ENCODE measurements at places on chromosomes 1 and 21.

DNA sequence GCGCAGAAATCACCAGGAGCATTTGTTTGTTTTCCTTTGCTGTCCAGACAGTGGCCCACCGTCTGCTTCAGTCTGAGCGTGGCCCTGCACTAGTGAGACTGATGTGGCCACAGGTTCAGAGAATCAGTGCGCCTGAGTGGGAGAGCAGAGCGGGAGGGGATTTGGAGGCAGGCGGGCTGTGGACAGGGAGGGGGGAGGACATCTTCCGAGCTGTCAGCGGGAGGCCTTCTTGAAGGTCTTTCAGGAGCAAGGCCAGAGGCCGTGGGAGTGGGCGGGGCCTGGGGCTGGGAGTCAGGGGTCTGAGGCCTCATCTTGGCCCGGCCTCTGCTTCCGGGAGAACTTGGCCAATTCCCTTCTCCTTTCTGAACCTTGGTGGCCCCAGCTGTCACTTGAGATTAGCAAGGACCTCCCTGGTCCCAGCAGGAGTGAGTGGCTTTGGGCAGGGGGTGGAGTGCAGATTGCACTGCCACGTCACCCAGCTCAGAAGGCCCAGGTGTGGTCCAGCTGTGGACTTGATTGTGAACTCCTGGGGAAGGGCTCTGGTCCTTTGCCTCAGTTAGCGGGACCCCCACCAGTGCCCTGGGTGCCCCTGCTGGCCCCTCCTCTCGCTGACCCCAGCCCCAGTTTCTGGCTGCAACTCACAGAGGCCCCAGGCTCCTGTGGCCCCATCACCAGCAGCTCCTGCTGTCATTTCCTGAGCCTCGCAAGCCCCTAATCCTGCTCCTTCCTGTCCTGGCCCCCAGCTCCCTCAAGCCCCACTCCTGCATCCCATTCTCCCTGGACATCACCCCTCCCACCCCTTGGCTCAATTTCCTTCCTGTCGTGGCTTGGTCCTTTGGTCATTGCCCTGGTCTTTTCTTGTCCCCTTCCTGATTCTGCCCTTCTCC, 8.4 kb downstream of the TNFRSF1B start:
- no peak for DNase-seq

DNA sequence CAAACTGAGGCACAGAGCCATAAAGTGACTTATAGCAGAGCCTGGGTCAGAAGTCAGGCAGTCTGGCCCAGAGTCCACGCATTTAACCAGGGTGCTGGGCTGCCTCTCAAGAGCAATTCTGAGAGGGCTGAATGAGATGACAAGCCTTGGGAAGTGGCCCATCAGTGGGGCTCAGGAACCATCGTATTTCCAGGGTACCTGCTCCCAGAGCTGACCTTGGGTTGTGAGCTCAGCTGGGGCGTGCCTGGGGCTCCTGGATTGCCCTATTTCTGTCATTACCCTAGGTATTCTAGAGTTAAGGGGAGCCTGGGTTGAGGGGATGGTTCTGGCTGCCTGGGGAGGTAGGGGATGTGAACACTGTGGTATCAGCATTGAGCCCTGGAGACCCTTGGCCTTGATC, 49.4 kb downstream of the LGR6 start:
- DNase-seq: no peak

- no peak for DNase-seq
Observed at GRCh38 chr1:116024626-116025025, 48.3 kb downstream of the SLC22A15 start.

GRCh38 chr1:113197719-113198330, 124.8 kb downstream of the LRIG2 start:
- DNase-seq: no peak

DNA sequence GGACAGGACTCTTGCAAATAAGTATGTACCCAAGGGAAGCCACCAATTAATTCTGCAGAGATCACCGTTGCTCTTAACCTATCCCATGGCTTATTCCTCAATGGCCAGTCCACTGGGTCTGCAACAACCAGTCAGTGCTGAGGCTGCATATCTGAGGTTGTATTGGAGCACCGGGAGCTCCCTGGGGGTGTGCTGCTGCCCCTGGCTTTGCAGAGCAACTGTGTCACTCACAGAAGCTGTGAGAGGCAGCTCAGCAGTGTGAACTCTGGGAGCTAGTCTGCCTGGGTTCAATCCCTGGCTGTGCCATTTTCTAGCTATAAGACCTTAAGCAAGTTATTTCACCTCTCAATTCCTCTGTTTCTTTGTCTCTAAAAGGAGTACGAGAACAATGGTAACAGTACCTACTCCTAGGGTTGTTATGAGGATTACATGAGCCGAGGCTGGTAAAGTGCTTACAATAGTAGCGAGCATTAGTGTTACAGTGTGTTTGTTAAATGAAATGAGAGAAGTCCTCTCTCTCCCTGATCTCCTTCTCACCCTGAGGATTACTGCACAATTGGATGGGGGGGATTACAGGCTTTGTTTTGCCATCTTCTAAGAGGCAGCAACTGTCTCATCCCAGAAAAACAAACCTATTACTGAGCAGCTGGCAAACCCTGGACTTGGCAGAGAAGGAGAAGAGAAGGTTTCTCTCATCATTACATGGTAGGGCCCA, 3.6 kb downstream of the RXRG start:
- DNase-seq: no peak

DNA sequence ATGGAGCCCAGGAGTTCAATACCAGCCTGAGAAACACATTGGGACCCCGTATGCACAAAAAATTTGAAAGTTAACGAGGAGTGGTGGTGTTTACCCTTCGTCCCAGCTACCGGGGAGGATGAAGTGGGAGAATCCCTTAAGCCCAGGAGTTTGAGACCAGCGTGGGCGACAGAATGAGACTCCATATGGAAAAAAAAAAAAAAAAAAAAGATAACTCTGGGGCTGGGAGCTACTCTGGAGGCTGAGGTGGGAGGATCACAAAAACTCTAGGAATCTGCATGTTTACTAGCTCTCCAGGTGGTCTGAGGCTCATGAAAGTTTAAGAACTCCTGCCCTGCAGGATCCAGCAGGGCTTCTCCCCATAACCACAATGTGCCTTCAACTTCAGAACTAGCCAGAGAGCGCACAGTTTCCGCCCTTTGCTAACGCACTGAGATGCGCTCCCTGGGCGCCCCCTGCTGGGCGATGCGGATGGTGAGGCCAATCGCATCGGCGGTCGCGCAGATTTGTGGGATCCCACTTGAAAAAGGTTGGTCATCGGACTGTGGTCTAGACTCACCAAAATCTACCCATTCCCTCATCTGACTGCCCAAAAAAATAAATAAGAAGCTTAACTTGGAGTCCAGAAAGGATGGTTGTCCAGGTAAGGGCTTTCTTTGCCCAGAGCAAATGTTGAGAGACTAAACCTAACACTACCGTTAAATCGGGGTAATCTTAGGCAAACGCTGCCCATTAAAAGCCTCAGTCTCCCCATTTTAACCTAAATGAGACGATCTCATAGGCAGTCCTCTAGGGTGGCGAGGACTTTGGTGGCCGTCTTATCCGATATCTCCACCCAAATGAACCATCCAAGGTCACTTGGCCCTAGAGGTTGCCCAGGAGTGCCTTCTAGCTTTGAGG, 8.8 kb downstream of the ZNF683 start:
- DNase-seq: peak; percentile 72

DNA sequence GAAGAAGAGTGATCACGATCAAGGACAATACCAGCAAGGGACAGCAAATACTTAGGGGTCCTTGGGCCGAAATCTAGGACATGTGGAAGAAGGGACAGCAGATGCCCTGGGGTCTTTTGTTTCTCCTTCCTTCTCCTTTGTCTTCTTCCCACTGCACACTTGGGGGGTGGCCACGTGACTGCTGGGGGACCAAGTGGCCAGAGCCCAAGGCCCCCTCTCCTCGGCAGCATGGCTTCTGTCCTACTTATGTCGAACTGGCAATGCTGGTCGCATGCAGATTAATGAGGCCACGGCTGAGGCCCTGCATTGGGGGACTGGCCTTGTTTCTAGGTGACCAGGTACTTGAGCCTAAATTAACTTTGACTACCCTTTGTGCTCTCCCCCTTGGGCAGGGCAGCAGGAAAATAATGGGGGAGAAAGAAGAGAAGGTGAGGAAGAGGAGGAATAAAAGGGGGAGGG, 83.0 kb downstream of the GRIK3 start:
- DNase-seq: no peak

GRCh38 chr1:54425152-54425584, 19.0 kb upstream of the SSBP3 start:
- no peak for DNase-seq

- DNase-seq: no peak
Observed at GRCh38 chr21:43984905-43985689, 27.0 kb upstream of the TRAPPC10 start.

DNA sequence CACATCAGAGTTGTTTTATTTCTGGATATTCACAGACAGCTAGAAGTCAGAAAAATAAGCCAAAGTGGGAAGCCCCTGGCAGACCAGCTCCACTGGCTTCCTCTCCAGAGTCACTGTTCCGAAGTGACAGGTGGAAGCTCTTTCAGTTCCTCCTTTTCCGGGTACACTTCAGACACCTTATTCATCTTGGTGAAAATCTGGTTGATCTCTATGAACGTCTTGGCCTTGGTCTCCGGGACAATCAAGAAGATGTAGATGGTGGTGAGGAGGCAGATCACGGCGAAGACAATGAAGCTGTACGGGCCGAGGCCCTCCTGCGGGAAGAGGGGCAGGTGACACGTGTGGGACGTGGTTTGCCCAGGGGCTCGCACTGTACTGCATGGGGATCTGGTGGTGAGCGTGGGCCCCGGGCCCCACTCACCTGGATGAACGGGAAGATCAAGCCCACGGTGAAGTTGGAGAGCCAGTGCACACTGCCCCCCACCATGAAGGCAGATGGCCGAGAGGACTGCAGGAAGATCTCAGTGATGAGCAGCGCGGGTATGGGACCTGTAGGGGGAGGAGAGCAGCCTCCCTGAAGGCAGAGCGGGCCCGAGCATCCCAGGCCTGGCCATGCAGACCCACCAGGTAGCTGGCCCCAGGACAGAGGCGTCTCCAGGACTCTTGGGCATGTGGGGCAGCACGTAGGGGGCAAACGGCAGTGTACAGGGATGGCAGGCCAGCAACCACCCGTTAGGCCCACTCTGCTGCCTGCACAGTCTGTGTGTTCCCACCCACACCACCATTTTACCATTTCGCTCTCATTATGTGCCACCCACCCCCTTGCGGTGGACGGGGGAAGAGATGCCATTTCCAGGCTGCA, 11.5 kb upstream of the SLC2A7 start:
- DNase-seq: no peak

DNA sequence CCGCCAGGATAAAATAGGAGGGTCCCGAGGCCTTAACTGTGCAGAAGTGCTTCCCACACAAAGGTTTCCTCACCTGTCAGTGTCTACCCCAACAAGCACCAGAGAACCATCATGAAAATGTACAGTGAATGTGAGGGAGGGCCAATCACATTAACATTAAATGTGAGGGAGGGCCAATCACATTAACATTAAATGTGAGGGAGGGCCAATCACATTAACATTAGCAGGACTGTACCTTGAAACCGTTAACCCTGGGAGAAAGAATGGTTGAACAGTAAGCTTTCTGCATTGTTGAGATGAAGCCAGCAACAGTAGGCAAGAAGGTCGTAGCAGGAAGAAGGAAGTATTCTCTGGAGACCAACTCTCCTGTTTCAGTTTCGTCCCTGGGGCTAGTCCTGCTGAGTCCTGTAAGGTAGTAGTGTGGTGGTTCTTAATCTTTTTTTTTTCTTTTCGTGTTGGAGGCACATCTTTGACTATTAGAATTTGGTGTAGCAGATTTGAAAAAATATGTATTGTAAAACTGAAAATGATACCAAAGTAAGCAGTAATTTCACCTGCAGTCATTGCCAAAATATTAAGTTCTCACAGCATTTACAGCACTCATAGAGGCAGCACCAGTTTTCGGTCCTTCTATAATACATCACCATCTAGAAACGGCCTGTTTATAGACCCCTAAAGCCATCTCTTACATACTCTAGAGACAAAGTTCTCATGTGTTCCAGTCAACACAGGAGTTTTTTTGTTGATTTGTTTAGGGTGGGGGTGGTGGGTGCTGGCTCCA, 98.6 kb upstream of the PPP2R5A start:
- DNase-seq: no peak

- DNase-seq: no peak
Observed at GRCh38 chr1:108889706-108890384, 13.1 kb downstream of the GPSM2 start.

DNA sequence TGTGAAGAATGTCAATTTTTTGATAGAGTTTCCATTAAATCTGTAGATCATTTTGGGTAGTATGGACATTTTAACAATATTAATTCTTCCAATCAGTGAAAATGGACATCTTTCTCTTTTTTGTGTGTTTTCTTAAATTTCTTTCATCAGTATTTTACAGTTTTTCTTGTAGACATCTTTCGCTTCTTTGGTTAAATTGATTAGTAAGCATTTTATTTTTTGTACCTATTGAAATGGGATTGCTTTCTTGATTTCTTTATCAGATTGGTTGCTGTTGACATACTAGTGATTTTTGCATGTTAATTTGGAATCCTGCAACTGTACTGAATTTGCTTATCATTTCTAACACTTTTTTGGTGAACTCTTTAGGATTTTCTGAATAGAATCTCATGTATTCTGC, 683.2 kb upstream of the NCAM2 start:
- no peak for DNase-seq

DNA sequence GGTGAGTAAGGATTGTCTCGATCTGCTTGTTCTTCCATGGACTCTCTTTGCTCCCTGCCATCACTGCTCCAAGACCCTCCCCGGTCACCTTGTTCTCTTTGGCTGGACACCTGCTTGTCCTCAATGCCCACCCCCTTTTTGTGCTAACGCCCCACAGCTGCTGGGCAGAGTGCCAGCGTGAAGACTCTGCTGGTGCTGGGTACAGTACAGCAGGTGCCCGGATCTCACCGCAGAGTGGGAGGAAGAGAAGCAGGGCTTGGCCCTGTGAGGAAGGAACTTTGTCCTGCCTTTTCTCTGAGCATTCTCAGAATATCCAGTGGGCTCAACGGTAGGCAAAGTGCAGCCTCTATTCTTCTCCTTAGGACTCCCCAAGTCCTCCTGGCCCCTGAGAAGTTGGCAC, 90.1 kb downstream of the PLXNA2 start:
- DNase-seq: no peak

GRCh38 chr1:119374208-119374874, 5.8 kb downstream of the HAO2 start:
- DNase-seq: no peak

GRCh38 chr1:103365860-103366569, 159.5 kb upstream of the RNPC3 start:
- no peak for DNase-seq

GRCh38 chr1:198933515-198934222, 294.8 kb downstream of the PTPRC start:
- no peak for DNase-seq

Measured in stimulated activated CD4-positive, alpha-beta T cell treated with anti-CD3 and anti-CD28 coated beads, Interleukin-15, amount 100 ng/mL, for 48 hours (primary cell).